ENCODE measurements at places on chromosomes 2 and 18.

DNA sequence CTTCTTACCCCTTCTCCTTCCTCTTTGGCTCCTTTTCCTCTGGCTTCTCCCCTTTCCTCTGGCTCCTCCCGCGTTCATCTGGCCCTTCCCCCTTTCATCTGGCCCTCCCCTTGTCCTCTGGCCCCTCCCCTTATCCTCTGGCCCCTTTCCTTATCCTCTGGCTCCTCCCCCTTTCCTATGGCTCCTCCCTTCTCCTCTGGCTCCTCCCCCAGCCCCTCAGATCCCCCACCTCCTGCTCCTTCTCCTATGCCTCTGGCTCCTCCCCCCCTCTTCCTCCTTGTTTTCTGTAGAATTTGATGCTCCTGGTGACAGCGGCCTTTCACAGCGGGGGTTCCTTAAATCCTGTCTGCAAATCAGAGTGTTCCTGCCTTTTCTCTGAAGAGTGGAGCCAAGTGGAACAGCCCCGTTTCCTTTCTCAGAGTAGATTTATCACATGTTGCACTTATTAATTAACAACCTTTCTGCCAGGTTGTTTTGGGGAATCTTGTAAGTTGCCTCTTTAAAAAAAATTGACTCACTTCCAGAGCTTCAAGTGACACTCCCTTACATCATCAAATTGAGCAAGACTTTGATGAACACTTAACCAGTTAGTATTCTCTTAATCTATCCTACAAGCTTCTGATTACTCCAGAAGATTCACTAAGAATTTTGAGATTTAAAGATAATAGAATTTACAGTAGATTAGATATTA, 27.9 kb downstream of the FABP1 start:
- DNase-seq: no peak

- no peak for DNase-seq
These were observed 41.2 kb downstream of the COMMD1 start for GRCh38 chr2:61946666-61947065.

DNA sequence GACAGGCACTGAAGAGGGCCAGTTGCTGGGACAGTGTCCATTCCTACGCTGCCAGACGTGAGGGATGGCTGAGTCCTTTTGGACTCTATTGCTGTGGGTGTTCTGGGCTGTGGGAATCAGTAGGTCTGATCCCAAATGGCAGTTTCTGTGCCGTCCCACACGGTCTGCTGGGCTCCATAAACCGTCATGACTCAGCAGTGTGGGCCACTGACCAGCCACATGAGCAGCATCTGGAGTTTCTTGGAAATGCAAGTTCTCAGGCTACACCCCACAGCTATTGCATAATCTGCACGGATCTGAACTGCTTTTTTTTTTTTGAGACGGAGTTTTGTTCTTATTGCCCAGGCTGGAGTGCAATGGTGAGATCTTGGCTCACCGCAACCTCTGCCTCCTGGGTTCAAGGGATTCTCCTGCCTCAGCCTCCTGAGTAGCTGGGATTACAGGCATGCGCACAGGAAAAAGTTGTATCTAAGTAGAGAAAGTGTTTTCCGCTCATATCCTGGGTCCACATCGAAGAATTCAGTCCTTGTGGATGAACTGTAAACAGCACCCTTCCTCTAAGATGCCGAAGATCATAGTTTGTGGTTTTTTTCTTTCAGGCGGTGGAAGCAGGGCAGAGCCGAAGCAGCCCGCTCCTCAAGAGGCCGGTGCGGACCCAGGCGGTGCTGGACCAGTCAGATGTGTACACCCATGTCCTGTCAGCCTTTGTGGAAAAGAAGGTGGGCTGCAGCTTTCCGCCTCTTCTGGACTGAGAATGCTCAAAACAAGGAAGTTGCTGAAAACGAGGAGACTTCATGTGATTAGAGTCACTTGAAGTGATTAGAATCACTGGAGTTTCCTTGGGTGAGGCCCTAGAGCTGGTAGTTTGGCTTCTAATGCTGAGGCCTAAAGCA, 25.5 kb downstream of the RMC1 start:
- DNase-seq: no peak

GRCh38 chr2:229601396-229601795, 113.0 kb downstream of the DNER start:
- DNase-seq: no peak

DNA sequence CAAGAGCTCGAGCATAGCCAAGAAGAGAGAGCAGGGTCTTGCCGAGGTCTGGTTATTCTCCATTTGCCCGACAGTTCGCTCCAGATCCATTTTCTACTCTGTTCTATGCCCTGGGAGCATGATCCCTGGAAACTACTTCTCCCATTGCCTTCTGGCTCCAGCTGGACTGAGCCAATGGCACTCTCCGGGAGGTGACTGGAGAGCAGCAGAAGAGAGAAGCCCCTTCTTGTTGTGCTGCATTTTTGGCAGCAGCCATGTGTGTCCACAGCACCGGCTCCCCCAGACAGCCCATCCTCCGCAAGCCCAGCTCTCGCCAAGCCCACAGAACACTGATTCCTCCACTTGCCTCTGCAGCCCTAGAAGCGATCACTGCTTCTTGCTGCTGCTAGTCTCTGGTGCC, 345.5 kb downstream of the TNS1 start:
- no peak for DNase-seq

GRCh38 chr18:32576296-32576916, 105.7 kb upstream of the GAREM1 start:
- no peak for DNase-seq

DNA sequence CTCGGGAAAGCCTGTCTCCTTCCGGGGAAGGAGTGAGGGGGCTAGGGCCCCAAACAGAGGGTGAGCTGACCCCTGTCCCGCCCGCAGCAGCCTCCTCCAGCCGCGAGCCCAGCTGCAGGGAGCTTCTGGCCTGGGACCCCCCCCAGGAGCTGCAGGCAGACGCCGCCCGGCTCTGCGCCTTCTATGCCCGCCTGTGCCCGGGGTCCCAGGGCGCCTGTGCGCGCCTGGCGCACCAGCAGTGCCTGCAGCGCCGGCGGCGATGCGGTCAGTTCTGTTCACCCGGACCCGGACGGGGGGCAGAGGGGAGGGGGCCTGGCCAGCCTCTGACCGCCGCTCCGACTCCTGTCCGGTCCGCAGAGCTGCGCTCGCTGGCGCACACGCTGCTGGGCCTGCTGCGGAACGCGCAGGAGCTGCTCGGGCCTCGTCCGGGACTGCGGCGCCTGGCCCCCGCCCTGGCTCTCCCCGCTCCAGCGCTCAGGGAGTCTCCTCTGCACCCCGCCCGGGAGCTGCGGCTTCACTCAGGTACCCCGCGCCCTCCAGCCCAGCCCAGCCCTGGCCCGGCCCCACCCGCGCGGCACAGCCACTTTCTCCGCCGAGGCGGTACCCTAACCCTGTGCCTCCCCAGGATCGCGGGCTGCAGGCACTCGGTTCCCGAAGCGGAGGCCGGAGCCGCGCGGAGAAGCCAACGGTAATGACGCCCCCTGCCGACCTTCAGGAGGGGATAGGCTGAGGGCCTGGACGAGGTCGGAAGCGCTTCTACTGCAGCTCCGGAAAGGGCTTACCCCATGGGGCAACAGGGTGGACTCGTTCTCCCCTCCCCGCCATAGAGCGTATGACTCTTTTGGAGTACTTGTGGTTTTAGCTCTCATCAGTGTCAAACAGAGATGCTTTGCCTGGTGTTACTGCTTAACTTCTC, 2.0 kb upstream of the CHRND start:
- no peak for DNase-seq

DNA sequence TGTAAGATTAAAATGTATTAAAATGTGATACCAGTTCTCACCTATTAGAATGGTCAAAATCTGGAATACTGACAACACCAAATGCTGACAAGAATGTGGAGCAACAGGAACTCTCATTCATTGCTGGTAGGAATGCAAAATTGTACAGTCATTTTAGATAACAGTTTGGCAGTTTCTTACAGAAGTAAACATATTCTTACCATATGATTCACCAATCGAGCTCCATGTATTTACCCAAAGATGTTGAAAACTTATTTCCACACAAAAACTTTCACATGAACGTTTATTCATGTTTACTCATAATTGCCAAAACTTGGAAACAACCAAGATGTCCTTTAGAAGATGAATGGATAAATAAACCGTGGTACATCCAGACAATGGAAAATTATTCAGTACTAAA, 1193.5 kb upstream of the ACVR2A start:
- DNase-seq: no peak

DNA sequence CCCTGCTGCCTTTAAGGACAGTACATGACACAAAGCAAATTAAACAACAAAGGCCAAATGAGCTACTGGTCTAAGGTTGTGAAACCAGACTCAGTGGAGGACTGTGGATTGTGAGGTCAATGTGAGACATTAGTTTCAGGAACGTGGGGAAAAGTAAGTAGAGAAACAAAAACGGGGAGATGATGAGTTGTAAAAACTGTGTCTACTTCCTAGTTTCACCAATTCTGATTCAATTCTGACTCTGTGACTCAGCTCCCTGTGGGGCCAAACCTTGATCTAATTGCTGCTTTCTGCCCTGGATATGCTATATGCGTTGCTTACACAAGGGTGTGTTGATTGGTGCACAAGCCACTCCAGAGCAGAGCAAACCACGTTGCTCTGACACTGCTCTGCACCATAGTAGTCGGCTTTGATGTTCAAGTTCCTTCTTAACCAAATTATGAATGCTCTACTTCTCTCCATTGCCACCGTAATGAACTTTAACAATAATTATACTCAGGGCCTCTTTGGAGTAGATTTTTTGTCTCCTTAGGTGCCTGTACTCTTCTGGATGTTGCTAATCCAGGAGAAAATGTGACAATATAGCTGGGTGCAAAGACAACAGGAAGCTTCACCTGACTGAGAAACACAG, 1640.1 kb upstream of the CELF4 start:
- DNase-seq: no peak

GRCh38 chr2:127535422-127535901, at the start of gene MYO7B:
Gene MYO7B, plus strand, starts transcription at chr2:127535683. Its CDS starts 24,040 bp downstream, at chr2:127559723.
- no peak for DNase-seq

- DNase-seq: no peak
These were observed 140.5 kb downstream of the INHBB start for GRCh38 chr2:120486441-120486840.

DNA sequence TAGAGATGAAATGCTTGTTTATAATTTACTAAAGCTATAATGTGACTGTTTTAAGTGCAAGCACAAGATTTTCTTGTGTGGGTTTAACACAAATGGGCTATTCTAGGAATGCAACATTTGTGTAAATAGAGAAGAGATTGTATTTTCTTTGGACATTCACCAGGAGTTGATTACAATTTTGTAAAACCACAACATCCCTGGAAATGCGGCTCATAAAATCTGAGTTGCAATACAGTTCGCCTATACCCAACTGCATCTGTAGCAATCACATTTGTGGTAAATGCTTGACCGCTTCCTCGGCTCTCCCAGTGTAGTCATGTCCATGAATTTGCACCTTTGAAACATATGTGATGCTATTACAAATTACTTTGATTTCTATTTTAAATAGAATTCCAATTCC, 348.7 kb upstream of the CDH20 start:
- DNase-seq: no peak

GRCh38 chr2:1010415-1010930, 59.8 kb downstream of the SNTG2 start:
- no peak for DNase-seq

- no peak for DNase-seq
These were observed 2.5 kb downstream of the ASXL3 start for GRCh38 chr18:33580546-33580945.

- DNase-seq: no peak
These were observed 64.0 kb downstream of the NXPH2 start for GRCh38 chr2:138716183-138716582.

DNA sequence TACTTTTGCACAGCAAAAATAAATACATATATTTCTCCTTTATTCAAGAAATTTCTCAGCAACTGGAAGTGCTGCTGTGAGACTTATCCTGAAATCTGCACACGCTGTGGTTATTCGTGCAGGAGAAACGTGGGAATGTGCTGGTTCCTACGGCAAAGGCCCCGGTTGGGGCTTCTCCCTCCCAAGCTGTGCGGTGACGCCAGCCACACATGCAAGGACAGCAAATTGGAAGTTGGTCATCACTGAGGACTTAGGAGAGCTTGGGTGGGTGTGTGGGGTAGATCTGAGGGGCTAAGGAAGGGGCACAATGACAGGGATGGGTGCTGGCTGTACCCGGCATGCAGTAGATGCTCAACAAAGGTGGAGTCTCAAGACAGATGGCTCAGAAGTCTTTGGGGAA, 16.5 kb upstream of the MTCL1 start:
- no peak for DNase-seq

DNA sequence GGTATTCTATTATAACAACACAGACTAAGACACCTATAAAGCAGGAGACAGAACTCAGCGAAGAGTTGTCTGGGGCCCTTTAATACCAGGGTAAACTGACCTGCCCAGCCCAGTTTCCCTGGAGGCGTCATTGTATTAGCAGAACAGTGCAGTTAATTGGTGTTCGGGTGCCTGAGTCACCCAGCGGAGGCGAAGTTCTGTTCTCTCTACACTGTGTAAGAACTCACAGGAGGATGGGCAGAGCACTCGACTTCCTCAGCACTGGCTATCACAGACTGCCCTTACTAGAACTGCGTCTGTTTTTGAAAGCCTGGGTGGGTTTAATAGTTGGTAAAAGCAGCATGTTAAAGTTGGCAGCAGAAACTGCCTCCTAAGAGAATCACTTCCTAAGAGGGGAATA, 106.5 kb upstream of the ATP8B1 start:
- no peak for DNase-seq

DNA sequence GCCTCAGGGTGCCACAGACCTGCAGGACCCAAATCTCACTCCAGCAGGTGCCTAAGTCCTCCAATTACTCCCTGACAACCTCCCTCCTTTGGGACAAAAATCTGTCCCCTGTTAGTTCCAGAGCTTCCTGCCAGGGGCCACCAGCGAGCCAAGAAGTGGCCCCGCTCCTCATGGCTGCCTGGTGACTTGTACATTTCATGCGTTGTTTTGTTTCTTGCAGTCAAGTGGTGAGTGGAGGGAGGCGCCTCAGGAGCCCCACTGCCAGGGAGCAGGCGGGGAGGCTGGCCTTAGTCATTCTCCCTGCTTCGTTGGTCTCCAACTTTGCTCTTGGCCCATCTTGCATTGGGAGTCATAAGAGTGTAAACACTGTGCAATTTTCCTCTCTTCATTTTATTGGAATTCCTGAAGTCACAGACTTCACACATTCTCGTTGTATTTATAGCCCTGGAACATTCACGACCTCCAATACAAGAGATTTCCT, 81.3 kb downstream of the KCNF1 start:
- DNase-seq: no peak

GRCh38 chr2:113829270-113829669, 60.6 kb upstream of the ACTR3 start:
- DNase-seq: no peak

DNA sequence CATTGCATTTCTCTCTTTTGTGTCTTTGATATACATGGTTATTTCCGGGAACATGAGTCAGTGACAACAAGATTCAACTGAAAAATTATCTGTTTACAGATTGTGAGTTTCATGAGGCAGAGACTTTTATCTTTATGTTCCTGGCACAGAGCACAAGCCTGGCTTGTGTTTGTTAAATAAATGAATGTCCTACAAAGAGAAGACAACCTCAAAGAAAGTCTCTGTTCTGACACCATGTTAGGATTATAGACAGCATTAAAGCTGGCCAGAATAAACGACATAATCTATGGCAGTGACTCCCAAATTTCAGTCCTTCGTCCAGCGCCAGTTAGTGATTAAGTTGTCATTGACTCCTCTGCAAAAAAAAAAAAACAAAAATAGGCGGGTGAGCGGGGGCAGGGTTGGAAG, 97.4 kb upstream of the DNAJC10 start:
- DNase-seq: no peak
